ENCODE measurements at places on chromosomes 3 and 15.

- no peak for DNase-seq
Observed at GRCh38 chr3:45595364-45596195, 1.0 kb downstream of the LIMD1 start.

DNA sequence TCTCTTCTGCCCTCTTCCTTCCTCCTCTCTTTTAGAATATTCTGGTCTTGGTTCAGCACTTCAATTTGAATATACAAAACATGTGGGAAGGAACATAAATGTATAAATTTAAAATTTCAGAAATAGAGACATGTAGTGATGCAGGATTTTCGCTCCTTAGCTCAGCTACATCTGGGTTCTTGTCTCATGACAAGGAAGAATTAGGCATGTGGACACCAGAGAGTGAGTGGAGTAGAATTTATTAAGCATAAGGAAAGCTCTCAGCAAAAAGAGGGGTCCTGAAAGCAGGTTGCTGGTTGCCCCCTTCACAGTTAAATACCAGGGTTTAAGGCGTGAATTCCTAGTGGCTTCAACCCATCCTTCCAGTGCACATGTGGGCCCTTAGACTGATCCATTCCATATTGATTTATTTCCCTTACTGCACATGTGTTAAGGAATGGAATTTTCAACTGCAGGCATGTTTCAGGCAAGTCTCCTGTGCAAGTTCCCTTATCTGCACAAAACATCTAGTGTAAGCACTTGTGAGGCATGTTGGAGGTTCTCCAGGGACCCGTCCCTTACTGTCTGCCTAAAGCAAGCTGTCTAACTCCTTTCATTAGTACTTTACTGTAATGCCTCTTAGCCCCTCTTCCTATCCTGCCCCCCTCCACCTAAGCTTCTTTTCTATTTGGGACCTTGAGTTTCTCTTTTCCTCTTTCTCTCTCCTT is 133.2 kb upstream of the STRIT1 start:
- DNase-seq = no peak

DNA sequence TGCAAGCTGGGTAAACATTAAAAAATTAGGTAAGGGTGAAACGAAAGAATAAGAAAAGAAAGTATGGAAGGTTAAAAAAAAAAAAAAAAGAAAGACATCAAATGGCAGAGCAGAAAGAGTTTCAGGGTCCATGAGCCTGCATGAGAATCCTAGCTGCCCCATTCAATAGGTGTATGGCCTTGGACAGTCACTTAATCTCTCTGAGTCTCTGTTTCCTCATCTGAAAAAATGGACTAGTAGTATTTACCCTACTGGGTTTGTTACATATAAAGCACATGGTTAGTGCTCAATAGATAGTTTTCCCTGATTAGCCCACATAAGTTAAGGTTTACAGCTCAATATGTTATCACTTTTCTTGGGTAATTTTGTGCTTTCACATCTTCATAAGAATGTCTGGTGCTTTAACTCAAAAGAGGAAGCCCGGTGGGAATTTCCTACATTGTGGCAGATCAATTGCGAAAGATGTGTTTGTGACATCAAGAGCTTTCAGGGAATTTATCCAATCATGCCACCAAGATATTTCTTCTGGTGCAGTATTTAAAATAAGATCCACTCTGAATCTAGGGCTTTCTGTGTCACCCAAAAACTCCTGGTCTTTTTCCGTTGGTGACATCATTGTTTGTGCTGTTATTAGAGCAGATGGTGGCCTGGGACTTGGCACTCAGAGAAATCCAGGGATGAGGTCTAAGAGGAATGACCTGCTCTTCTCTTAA is 57.2 kb upstream of the UBE2E1 start:
- no peak for DNase-seq

- no peak for DNase-seq
Observed at GRCh38 chr15:93417631-93418030, 328.6 kb upstream of the RGMA start.

- DNase-seq = no peak
Observed at GRCh38 chr15:37109168-37109871, 9.0 kb upstream of the MEIS2 start.

DNA sequence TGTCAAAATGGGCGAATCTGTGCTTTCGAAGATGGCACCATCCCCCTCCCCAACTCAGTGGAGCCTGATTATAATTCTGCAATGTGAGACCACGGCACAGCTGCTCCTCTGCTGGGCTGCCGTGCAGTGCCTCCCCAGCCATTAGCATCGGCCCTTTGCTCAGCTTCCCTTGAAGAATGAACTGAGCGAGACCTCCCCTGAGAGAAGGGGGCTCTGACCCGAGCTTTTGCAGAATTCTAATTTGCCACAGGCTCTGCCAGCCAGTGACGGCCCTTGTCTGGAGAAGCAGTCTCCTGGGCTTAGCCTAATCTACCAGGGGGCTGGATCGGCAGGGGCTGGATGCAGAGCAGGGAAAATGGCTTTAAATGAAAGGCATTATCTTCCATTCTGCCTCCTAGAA is 57.2 kb downstream of the GLDN start:
- DNase-seq = no peak

- DNase-seq = no peak
Observed at GRCh38 chr3:106345353-106346027, 476.7 kb upstream of the CBLB start.

DNA sequence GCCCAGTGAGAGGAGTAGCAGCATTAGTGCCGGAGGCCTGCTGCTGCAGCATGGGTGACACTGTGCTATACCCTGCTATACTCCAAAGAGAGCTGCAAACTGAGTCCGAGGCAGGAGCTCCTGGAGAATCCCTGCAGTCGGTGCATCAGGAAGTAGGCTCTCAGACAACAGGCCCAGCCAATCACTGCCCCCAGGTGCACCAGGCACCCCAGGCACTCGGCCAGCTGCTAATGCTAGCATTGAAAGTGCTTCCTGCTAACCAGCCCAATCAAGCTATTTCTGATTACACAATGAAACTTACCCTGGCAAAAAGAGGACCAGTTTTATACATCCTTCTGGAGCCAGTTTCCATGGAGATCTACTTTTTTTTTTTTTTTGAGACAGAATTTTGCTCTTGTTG is 45.6 kb upstream of the IREB2 start:
- DNase-seq = no peak

DNA sequence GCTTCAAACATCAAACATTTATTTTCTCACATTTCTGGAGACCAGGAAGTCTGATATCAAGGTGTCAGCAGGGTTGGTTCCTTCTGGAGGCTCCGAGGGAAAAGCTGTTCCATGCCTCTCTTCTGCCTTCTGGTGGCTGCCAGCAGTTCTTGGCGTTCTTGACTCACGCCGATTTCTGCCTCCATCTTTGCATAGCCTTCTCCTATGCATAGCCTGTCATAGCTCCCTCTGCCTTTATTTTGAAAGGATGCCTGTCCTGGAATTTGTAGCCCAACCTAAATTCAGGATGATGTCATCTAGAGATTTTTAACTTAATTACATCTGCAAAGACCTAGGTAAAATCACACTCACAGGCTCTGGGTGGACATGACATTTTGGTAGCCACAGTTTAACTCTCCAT is 70.4 kb downstream of the RGMA start:
- no peak for DNase-seq
